ENCODE measurements at places on chromosomes 1 and 21.

- DNase-seq: no peak
Observed at GRCh38 chr1:175277783-175278733, 85.5 kb upstream of the KIAA0040 start.

- DNase-seq: no peak
Observed at GRCh38 chr1:14663773-14664172, 65.3 kb downstream of the KAZN start.

DNA sequence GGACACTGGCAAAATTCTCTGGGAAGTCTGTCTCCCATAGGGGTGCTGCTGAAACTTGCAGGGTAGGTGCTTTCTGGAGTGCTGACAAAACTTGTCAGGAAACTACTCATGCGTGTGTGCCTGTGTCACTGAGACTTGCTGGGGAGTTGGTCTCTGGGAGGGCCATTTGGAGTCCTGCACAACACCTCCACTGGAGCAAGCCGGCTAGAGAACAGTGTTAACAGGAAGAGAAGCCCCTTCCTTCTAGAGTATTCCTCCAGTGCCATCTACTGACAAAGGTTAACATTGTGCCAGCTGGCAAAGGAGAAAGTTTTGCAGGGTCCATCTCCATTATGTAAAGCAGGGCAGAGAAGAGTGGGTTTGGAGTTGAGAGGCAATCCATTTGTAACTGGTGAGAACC lies 30.0 kb downstream of the ZMYM4 start:
- no peak for DNase-seq

GRCh38 chr1:29802181-29803068 lies 566.1 kb downstream of the PTPRU start:
- DNase-seq: no peak

DNA sequence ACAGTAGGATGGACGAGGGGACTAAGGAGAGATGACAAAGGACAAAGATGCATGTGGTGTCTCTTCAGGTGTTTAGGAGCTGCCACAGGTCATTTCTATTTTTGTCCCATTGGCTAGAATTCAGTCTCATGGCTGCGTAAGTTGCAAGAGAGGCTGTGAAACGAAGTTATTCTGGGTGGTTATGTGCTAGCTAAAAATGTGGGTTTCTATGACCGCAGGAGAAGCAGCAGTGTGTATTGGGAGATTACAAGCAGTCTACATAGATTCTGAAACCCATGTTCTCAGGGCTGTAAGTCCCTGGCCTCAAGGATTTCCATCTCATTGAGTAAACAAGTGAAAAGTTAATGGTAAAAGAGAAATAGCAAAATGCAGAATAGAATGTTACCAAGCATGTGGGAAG lies 110.7 kb downstream of the SPATA46 start:
- DNase-seq: no peak

DNA sequence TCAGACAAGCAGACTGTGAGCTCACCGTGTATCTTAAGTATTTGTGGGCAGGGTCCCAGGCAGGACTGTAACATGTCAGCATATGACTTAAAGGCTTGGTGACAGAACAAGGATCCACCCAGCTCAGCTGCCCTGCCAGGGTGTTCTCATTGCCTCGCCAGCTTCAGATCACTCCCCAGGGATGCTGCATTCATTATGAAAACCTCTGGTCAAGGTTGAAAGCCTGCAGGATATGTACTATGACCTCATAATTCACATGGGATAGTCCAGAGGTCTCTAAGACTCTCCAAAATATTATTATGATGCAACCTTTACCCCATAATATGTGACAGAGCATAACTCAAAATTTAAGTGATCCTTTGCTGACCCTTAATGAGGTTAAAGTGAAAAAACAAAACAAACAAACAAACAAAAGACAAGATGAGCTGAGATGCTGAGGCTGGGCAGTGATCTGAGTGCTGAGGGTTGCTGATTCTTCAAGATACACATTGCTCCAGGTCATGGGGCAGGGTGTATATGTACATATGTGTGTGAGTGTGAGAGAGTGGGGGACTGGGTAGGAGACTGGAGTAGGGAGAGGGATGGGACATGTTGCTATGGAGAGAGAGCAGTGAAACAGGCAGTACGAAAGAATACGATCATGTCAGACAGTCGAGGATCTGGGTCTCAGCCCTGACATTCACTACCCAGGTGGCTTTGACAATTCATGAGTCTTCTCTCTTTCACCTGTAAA lies 98.8 kb upstream of the DUSP10 start:
- DNase-seq: no peak

DNA sequence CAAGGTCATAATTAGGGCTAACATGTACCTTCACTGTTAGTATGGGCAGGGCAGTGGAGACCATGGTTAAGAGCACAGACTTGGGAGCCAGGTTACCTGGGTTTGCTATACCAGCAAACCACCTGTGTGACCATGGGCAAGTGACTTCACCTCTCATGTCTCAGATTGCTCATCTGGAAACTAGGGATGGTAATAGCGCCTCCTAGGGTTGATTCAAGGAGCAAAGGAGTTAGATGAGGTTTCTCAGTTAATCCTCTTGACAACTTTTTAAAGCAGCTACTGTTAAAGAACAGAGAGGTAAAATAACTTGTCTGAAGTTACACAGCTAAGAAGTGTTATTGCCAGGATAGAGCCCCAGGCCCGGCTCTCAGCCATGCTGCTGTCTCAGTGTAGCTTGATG lies 790 bp upstream of the MATN1 start:
- DNase-seq: no peak

DNA sequence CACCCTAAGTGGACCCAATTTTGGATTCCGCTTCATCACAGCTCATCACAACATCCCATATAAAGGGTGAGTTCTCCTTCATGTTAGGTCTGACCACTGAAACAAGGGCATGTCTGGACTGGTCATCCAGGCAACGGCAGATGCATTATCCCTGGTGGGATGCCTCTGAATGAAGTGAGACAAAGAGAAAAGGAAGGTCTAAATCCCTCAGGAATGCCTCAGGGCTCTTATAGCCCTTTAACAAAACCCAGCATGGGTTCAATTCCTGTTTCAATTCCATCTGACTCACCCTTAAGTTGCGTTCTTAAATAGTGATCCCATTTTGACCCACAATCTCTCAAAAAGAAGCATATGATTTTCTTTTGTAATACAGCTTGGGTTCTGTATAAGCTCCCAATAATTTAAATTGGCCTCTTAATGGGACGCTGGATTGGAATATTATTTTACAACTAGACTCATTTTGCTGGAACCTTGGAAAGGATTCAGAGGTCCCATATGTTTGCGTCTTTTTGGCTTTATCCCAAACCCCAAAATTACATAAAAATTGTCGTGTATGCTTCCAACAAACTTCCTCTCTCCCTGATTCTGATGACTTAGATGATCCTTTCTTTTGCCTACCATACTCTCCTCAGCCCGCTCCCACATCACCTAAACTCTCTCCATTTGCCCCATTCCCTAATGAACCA lies 287.4 kb upstream of the ZP4 start:
- no peak for DNase-seq

- no peak for DNase-seq
Observed at GRCh38 chr1:33758698-33759097, 105.2 kb upstream of the HMGB4 start.

DNA sequence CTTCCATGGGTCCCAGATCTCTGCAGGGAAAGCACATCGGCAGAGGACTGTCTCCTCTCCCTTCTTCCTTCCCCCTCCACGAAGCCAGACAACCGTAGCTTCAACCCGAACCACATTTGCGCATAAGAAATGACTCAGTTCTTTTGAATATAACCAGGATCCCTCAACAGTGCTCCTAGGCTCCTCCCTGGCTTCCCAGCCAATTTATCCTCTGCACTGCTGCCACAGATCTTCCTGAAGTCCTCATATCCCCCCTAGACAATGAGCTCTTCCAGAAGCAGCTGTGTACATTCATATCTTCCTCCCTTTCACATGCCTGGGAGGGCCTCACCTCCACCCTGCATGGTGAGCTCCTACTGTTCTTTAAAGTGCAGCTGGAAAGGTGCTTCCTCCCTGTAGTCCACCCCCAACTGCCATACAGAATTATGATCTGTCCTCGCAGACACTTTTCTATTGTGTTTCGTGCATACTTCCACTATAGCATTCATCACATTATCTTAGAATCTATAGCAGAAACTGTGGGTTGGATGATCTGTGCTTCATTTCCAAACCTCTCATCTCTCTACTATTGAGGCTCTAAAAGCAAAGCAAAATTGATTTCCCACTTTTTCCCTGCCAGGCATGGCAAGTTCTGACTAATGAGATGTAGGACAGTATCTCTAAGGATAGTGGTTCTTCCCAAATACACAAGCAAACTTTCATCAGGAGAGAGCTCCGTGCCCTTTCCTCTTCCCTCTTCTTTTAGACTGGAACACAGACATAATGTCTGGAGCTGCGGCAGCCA lies 179.3 kb upstream of the HMGB4 start:
- DNase-seq: no peak

DNA sequence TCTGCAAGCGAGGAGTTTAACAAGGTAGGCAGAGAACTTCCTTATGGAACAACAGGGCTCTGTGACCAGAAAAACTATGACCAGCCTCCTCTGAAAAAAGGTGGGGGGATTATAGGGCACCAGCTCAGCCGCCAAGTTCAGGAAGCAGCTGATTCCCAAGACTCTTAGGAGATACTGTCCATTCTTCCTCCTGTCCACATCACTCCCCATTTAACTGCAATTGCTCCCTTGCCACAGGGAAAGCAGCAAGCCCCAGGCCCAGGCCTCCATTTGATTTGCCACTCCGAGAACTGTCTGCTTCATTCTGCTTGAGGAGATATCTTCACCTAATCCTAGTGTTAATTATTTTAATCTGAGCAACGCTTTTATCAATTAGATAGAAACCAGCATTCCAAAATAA lies 254.3 kb downstream of the ZNF648 start:
- DNase-seq: no peak
